T-helper 2 cell treated with Interferon-gamma antibody and Interleukin-4, amounts not matched to agents 100 ng/mL and 5 ng/mL, for 36 hours (primary cell): ENCODE measurements at places on chromosomes 3 and 15. TPM values are rescaled to one million over a fixed set of nuclear protein-coding genes. Genes with fewer than 3 reads are reported as not detected.

The CILP gene
- 0.07 TPM in 2 replicates for total RNA-seq

The TRIM42 gene
- not detected in 2 replicates for total RNA-seq

The GHRL gene
- total RNA-seq: 0.48 and 0.55 TPM in 2 replicates

The GOLGA8R gene
- total RNA-seq: 9.1 and 10.2 TPM in 2 replicates

The DNAH12 gene
- total RNA-seq: 0.14 TPM in 1 of 2 replicates, not detected in the other
